ENCODE measurements at places on chromosomes 11 and 22.

GRCh38 chr11:128521682-128522054 is 65.7 kb downstream of the ETS1 start:
- peak overlapping the region; percentile 97 for H3K27ac ChIP-seq
- no peak for DNase-seq
- peak overlapping the region; percentile 96 for H3K4me3 ChIP-seq
- H3K27me3 ChIP-seq = no peaks in the 10 kb centered on the region
- peaks cover 46% of the 10 kb centered on the region for H3K4me1 ChIP-seq

DNA sequence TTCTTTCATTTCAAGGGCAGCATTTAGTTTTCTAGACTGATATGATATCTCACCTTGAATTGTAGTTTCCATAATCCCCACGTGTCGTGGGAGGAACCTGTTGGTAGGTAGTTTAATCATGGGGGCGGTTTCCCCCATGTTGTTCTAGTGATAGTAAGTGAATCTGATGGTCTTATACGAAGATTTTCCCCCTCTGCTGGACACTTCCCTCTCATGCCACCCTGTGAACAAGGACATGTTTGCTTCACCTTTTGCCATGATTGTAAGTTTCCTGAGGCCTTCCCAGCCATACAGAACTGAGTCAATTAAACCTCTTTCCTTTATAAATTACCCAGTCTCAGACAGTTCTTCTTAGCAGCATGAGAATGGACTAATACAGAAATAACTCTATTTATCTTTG is 851.1 kb upstream of the FAT3 start:
- no peaks in the 10 kb centered on the region for H3K27me3 ChIP-seq
- H3K27ac ChIP-seq = no peak overlapping the region
- no peaks in the 10 kb centered on the region for H3K36me3 ChIP-seq
- no peak for DNase-seq
- no peak overlapping the region for H3K4me3 ChIP-seq
- H3K4me1 ChIP-seq = no peaks in the 10 kb centered on the region

DNA sequence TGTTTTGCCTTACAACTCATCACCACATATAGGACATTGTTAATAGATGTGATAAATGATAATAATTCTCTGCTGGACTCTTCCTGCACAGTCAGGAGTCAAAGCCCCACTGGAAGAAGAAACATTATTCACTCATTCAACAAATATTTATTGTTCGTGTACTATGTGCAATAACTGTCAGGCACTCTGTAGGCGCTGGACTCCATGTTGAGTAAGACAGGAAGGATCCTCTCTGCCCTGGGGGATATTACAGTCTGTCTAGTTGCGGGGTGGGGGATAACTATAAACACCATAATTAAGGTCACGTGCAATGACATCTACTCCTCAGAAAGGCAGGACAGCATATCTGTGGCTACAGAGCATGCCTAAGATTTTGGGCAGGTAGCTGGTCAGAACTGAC is 281.1 kb downstream of the FAT3 start:
- H3K4me3 ChIP-seq = no peak overlapping the region
- H3K27ac ChIP-seq = no peak overlapping the region
- H3K36me3 ChIP-seq = no peaks in the 10 kb centered on the region
- no peaks in the 10 kb centered on the region for H3K27me3 ChIP-seq
- DNase-seq = no peak

DNA sequence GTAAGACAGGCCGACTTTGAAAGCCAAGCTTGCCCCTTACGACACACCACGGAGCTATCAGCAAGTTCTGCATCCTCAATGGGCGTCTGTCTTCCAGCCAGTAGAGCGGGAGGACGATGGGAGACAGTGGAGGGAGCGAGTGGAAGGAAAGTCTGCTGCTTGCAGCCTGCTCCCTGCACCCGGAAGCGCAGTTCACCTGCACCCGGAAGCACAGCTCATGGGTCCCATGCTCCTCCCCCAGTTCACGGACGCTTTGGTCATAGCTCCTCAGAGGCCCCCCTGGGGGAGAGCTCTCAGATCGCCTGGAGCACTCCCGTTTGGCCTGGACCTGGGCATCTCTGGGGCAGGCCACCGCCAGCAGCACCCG is 51.3 kb downstream of the FBLN1 start:
- no peak for DNase-seq
- H3K36me3 ChIP-seq = peaks cover 7% of the 10 kb centered on the region
- H3K27ac ChIP-seq = no peak overlapping the region
- peaks cover 52% of the 10 kb centered on the region for H3K27me3 ChIP-seq

GRCh38 chr22:23380230-23380573 is 199.9 kb downstream of the IGLL1 start:
- peak overlapping the region; percentile 25 for H3K27ac ChIP-seq
- peaks cover 1% of the 10 kb centered on the region for H3K4me1 ChIP-seq
- H3K36me3 ChIP-seq = peaks cover 4% of the 10 kb centered on the region
- peaks cover 7% of the 10 kb centered on the region for H3K27me3 ChIP-seq
- no peak overlapping the region for H3K4me3 ChIP-seq
- DNase-seq = no peak

DNA sequence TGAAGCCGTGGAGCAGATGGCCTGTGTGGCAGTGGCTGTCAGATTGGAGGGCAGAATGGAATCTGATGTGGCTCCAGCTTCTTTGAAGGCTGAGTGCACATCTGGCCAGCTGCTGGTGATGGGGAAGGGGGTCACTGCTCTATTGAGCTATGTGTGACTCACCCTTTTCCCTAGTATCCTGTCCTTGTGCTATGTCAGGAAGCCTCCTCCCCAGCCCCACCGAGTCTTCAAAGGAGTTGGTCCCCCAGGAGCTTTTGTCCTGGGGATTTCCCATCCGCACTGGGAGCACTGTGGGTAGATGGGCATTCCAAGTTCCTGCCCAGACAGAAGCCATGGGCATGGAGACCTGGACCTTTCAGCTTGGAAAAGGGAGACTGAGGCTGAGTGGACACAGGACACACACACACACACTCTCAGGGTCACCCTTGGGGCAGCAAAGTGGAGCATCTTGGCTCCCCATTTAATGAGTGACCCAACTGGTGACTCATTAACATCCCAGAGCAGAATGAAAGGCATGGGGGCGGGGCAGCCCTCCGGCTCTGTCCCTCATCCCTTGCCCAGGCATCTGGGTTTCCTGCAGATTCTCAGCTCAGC is 3.3 kb downstream of the SERPINH1 start:
- DNase-seq = no peak
- peaks cover 45% of the 10 kb centered on the region for H3K4me1 ChIP-seq
- H3K36me3 ChIP-seq = peaks cover 15% of the 10 kb centered on the region
- no peaks in the 10 kb centered on the region for H3K27me3 ChIP-seq

GRCh38 chr11:73267122-73267846 is 4.9 kb upstream of the P2RY6 start:
- H3K36me3 ChIP-seq = no peaks in the 10 kb centered on the region
- no peak for DNase-seq
- peaks cover 59% of the 10 kb centered on the region for H3K27me3 ChIP-seq
- no peak overlapping the region for H3K27ac ChIP-seq
- no peaks in the 10 kb centered on the region for H3K4me1 ChIP-seq
- no peak overlapping the region for H3K4me3 ChIP-seq

- no peaks in the 10 kb centered on the region for H3K4me1 ChIP-seq
- H3K4me3 ChIP-seq = no peak overlapping the region
- no peaks in the 10 kb centered on the region for H3K27me3 ChIP-seq
- H3K27ac ChIP-seq = no peak overlapping the region
Observed at GRCh38 chr11:100777736-100778135, 90.6 kb downstream of the ARHGAP42 start.

- no peak overlapping the region for H3K27ac ChIP-seq
- no peaks in the 10 kb centered on the region for H3K27me3 ChIP-seq
- no peak for DNase-seq
- H3K36me3 ChIP-seq = peaks cover 26% of the 10 kb centered on the region
- peaks cover 6% of the 10 kb centered on the region for H3K4me1 ChIP-seq
Observed at GRCh38 chr22:44743804-44744211, 8.6 kb upstream of the ARHGAP8 start.

DNA sequence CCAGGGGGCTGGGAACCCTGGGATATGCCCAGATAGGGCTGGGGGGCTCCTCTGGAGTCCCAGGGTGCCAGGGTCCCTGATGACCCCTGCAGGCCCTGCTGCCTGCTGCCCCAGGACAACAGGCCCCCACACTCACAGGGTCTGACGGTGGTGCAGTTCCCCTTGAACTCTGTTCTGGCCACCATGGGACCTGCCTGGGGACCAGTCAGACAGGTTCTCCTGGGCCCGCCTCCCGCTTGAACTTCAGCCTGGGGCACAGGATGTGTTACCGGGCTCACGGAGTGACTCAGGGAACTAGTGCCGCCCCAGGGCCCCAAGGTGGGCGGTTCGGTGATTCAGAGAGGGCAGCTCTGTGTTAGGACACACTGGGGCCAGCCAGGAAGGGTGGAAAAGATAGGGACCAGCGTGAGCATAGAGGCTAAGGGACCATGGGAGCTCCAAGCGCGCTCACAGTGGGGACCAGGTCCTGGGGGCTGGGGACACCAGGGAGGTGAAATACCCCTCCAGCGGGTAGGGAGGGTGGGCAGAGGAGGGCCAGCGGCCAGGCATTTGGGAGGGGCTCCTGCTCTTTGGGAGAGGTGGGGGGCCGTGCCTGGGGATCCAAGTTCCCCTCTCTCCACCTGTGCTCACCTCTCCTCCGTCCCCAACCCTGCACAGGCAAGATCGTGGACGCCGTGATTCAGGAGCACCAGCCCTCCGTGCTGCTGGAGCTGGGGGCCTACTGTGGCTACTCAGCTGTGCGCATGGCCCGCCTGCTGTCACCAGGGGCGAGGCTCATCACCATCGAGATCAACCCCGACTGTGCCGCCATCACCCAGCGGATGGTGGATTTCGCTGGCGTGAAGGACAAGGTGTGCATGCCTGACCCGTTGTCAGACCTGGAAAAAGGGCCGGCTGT is 21.5 kb upstream of the TXNRD2 start:
- peaks cover 7% of the 10 kb centered on the region for H3K36me3 ChIP-seq
- no peak overlapping the region for H3K4me3 ChIP-seq
- H3K27me3 ChIP-seq = no peaks in the 10 kb centered on the region
- H3K27ac ChIP-seq = no peak overlapping the region
- DNase-seq = no peak

DNA sequence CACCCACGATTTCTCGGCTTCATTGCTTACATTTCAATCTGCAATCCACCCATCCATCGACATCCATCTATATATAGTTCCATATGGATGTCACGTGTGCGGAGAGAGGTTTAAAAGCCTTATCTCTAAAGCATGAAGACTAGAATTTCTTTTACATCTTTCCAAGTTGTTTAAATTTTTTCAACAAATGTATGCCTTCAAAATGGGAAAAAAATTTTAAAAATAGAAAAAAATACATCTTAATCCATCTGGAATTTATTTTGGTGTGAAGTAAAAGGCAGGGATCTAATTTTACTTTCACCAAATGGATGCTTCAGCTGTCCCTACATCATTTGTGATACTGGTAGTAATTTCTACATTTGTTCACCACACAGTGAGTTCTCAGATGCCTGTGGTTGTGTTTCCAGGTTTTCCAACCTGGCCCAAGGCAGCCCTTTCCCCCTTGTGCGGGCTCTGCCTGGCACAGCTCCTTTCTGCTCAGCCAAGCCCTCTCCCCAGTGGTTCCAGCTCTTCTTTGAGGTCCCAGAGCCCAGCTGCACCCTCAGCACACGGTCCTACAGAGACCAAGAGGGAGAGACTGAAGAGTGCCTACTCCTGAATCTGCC is 37.6 kb upstream of the KLHL35 start:
- DNase-seq = no peak
- H3K27me3 ChIP-seq = no peaks in the 10 kb centered on the region
- H3K4me1 ChIP-seq = peaks cover 11% of the 10 kb centered on the region
- no peaks in the 10 kb centered on the region for H3K36me3 ChIP-seq
- H3K27ac ChIP-seq = no peak overlapping the region

DNA sequence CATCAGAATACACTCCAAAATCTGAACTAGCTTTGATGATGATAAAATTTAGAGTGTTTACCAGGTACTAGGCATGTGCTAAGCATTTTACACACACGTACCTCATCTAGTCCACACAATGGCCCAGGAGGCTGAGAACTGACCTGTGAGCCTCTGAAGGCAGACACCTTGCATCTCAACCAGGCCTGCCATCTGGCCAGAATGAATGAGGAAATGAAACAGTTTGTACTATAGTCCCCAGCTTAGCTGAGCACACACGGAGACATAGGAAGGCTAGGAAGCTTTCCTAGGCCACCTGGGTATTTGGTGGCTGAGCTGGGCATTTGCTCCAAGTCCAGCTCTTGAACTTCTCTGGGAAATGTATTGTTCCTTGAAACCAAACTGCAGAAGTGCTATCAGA is 6.9 kb upstream of the SHANK3 start:
- H3K4me3 ChIP-seq = no peak overlapping the region
- no peaks in the 10 kb centered on the region for H3K36me3 ChIP-seq

- H3K27ac ChIP-seq = no peak overlapping the region
- H3K27me3 ChIP-seq = no peaks in the 10 kb centered on the region
- no peak overlapping the region for H3K4me3 ChIP-seq
- peaks cover 36% of the 10 kb centered on the region for H3K36me3 ChIP-seq
Observed at GRCh38 chr22:30948930-30949342, 19.6 kb downstream of the MORC2 start.

- no peak for DNase-seq
- no peak within 1 kb of the TSS for H3K27ac ChIP-seq
- H3K4me3 ChIP-seq = peak within 1 kb of the TSS; percentile 85
- peaks cover 9% of the 10 kb centered on the region for H3K4me1 ChIP-seq
Observed at GRCh38 chr22:45009606-45010531, at the start of gene PHF21B. Gene PHF21B (minus strand): TSS chr22:45010005. CDS start chr22:45009549, 456 bp downstream.

DNA sequence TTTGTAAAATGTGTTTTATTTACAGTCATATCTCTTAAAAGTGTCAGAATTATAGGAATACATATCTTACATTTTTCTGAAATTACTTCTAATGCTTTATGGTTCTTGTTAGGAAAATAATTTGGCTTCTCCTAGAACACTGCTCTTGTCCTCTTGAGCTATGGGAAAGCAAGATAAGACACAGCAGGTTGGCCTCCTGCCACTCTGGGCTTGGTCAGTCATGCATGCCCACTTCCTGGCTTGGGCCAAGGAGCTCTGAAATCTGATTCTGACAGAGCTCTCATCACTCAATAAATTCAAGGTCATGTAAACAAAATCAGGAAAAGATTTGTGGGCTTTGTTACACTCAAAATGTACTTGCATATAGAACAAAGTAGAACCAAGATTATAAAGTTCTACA is 1036.0 kb downstream of the OPCML start:
- no peaks in the 10 kb centered on the region for H3K27me3 ChIP-seq
- H3K4me1 ChIP-seq = no peaks in the 10 kb centered on the region
- no peak for DNase-seq
- no peak overlapping the region for H3K4me3 ChIP-seq

DNA sequence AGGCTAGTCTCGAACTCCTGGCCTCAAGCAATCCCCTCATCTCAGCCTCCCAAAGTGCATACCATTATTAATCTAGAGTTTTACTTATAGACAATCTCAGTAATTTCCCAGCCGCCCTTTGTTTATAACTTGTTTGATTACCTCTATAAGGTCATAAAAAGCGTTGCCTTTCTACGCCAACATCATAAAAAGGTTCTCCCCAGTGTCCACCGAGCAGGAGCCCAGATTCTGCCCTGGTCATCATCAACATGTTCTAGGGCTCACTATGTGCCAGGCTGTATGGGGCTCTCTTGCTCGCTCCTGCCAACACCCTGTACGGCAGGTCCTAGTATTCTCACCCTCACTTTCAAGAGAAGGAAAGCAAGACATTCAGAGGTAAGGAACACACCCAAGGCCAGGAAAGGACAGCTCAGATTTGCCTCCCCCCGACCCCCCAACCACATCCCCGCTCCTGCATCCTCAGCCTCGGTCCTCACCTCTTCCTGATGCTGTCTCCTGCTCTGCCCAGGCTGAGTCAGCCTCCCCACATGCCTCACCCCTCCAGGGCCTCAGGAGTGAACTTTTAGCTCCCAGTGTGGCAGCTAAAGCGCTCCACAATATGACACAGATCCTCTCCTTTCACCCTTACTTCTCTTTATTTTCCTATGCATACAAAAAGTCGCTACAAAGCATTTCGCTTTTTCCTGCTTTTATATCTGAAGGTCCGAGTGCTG is 14.3 kb downstream of the ARFGAP3 start:
- H3K4me1 ChIP-seq = peaks cover 30% of the 10 kb centered on the region
- no peaks in the 10 kb centered on the region for H3K27me3 ChIP-seq
- DNase-seq = no peak
- H3K36me3 ChIP-seq = peaks cover 72% of the 10 kb centered on the region

Measured in effector memory CD8-positive, alpha-beta T cell (primary cell).